ENCODE measurements at places on chromosomes 11 and 22. TPM values are rescaled to one million over a fixed set of nuclear protein-coding genes. Genes with fewer than 3 reads are reported as not detected.

The SHANK3 gene
- total RNA-seq = 42.7 TPM

The TMEM191B gene
- total RNA-seq = 1.9 TPM

- DNase-seq = no peak
Measured at GRCh38 chr11:35031867-35032266, 107.1 kb upstream of the CD44 start.

The E2F8 gene
- total RNA-seq = 1.0 TPM
